ENCODE measurements at places on chromosomes 3 and 15.

DNA sequence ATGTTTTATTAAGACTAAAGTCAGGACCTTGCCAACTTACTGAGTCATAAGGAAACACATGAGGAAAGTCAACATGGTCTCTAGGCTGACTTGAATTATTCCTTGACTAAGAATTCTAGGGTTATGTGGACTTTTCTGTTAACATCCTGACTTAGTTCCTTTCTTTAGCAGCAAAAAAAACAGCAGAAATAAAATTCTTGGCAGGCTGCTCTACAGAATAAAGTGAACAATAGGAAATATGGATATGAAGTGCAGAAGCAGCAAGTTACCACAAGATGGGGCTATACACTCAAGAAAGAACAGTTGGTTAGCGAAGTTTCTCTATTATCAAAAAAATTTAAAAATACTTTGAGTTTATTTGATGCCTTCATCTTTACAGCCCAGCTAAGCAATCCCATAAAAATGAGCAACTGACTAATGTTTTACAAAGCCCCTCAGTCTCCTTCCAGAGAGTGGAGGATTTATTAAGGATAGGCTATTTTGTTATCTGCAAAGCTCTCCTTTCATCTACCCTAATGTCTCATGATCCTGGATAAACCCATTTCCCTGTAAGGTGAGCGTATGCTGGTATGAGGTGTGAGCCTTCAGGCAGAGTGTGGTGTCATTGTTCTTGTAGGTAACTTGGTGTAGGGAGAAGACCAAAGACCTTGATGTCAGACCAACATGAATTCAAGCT, 23.1 kb upstream of the MCCC1 start:
- DNase-seq = peak; percentile 55

- no peak for DNase-seq
These were observed 85.3 kb upstream of the FXR1 start for GRCh38 chr3:180827171-180827570.

- DNase-seq = no peak
These were observed 95.7 kb upstream of the IGSF10 start for GRCh38 chr3:151556596-151556995.

- DNase-seq = no peak
These were observed 178.2 kb upstream of the LPP start for GRCh38 chr3:187975561-187976364.

DNA sequence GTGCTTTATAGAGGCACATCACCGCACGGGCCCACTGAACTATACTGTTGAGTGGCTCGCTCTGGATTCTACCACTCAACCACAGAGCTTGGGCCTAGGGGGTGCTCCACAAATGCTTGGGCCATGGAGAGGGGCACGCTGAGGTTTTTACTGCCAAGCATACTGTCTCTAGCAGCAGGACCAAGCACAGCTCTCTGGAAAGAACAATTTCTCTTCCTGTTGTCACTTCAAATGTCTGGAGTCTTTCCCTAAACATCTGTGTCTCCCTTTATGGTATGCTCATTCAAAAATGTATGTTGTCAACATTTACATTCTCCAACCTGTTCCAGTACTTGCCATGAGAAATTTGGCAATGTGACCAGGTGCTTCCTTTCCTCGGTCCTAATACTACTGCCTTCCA, 114.7 kb upstream of the TPM1 start:
- no peak for DNase-seq

DNA sequence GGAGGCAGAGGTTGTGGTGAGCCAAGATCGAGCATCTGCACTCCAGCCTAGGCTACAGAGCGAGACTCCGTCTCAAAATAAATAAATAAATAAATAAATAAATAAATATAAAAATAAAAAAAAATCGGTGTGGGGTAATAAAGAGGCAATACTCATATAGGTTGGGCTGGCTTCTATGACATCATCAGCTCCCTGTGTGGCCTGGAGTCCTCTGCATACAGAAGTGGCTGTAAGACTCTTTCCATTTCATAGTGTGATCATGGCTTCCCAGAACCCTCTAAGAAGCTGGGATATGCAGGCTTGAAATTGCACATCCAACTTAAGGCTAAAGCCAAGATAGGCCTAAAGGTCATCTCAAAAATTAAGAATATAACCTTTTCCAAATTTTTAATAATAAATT, 101.6 kb downstream of the ZIC4 start:
- no peak for DNase-seq

DNA sequence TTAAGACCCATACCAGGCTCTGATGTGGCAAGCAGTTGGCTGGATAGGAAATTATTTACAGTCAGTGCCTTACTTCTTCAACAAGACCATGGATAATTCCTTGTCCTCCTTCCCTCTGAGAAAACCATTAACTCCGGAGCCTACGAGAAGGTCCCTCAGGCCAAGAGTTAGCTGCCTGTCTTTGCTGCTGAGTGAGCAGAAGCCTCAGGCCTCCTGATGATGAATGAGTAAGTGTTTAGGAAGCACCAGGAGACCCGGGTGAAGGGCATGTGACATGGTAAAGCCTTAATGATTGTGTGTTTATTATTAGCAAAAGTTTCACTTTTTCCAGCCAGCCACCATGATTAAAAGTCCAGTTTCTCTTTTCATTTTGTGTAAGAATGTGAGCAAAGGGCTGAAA, 174.9 kb upstream of the TOPAZ1 start:
- no peak for DNase-seq

DNA sequence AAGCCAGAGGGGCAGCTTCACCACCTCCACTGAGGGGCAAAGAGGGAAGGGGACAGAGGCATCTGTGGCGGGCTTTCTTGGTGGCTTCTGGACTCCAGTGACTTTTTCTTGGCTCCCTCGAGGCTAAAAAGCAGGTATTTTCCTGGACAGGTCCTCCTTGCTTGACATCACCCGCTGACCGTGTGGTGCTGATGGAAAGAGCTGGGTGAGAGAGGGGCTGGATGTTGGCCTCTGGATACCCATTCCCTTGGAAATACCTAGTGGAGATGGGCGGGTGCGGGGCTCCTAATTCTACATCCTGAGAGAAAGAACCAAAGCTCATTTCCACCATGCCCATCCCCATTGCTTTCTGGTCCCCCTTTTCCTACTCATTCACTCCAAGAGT, 47.1 kb upstream of the TSEN2 start:
- DNase-seq = no peak

- no peak for DNase-seq
These were observed 746.2 kb downstream of the GRM7 start for GRCh38 chr3:7607083-7607482.

DNA sequence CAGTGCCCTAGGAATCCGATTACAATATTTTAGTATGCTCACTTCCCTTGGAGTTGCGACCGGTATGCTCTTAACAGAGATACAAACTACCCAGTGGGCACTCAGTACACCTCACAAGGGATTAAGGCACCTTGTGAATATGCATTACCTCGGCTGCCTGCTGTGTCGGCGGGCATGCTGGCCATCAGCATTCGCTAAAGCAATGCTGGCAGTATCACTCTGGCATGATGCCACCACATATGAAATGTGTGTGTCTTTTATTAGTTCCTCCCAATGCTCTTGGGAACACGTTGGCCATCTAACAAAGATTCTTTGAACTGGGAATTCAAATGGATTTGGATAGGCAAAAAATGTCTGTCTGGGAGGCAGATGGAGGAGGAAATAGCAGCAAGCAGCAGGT, 67.4 kb upstream of the FOXB1 start:
- no peak for DNase-seq

GRCh38 chr15:79967298-79968182, 3.5 kb downstream of the BCL2A1 start:
- no peak for DNase-seq

DNA sequence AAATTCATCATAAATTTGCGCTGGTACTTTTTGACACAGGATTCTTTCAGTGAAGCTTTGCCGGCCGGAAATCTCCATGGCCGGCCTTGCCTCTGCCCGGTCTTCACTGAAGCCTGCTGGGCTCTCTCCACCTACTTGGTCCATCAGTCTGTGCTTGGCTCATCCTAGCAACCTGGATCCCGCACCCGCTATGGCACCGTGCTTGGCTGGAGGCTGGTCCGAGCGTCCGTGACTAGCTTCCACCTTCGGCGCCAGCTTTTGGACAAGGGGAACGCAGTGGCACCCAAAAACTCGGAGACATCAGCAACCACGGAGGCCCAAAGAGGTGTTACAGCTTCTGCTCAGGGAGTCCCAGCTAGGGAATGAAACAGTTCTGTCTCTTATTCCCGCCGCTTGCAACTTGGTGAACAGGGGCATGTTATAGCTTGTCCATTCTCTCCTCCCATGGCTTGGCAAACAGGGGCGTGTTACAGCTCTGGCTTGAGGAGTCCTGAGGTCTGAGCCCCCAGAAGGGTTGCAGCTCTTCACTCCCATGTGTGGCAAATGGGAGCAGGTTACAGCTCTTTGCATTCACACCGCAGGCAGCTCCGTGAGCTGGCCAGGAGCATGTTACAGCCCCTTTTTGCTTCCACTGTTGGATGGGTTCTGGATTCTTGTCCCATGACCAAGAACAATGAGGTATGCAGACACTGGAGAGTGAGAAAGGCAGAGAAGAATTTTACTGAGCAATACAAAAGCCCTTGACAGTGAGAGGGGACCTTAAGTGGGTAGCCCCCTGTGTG, 204.2 kb downstream of the DIPK2A start:
- no peak for DNase-seq

- DNase-seq = no peak
These were observed 104.1 kb downstream of the STAC start for GRCh38 chr3:36484386-36484785.

- DNase-seq = no peak
These were observed 415.9 kb upstream of the MDFIC2 start for GRCh38 chr3:70728311-70728710.

DNA sequence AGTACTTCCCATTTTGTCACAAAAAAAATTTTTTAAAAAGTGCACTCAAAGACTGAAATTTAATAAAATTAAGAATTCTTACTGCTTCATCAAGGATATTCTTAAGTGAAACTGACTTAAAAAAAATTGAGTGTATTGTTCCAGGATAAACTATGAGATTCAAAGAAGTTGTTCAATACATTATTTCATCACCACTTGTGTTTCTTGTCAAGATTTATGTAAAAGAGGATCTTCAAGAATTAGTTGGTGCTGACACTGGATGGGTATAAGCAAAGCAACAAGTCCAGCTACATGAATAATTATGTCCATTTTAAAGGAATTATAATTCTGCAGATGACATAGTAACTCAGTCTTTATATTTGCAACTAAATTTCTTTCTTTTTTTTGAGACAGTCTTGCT, 4.3 kb upstream of the AP4E1 start:
- no peak for DNase-seq

- no peak for DNase-seq
These were observed 30.4 kb downstream of the STARD9 start for GRCh38 chr15:42605796-42606195.

GRCh38 chr15:62726461-62726860, 316.1 kb upstream of the TPM1 start:
- DNase-seq = no peak

All from hepatic stellate cell (primary cell).